ENCODE measurements at places on chromosomes 3 and 15.

DNA sequence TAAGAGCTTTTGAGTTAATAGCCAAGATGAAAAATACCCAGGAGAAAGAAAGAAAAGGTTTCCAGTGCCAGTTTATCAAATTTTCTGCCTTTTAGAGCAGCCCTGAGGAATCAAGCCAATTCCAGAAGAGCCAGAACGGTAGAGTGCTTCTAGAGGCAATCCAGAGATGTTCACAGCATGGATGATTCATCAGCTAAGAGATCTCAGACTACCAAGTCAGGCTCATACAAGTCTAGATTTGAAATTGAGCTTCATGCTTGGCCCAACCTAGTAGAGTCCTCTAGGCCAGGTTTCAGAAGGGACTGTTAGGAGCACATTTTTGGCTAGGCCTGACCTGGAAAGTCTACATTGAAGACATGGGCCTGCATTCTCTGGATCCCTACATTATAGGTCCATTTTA is 15.5 kb downstream of the WDR48 start:
- no peak for DNase-seq

GRCh38 chr3:115217678-115218451 is 70.8 kb upstream of the ZBTB20 start:
- DNase-seq = peak; percentile 47

GRCh38 chr3:77464111-77464688 is 424.3 kb downstream of the ROBO2 start:
- no peak for DNase-seq

DNA sequence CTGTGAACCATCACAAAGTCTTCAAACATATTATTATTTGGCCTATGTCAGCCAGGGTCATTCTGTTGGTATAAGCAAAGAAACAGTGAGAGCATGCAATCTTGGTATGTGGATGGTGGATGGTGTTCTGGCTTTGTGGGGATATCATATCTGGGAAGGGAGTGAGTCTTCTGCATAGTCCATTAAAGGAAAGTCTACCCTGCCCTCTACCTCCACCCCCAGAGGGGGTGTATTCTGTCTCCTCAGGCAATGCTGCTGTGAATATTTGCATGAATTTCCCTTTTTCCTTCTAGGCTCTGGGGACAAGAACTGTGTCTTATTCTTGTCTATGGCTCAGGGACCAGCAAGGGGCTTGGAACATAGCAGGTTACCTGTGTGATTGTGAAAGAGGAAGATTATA is 495.8 kb downstream of the PDCD6IP start:
- DNase-seq = no peak

DNA sequence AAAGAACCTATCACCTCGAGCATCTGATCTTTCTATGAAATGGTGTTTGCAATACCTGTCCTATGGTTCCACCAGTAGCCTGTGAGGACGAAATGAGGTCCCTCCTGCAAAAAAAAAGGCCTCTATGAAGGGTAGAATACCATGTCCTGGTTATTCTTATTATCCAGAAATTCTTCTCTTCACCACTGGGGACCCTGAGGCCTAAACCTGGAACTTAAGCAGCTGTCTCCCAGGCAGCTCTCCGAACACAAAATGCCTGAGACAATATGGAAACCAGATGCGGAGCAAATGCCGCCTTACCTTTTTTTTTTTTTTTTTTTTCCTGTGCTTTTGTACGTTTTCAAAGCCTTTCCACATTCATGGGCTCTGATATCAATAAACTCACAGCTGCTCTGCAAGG is 62.1 kb upstream of the WNT5A start:
- no peak for DNase-seq

- DNase-seq = no peak
Observed at GRCh38 chr3:73292220-73292619, 230.8 kb downstream of the EBLN2 start.
